ENCODE measurements at places on chromosomes 5 and 9. TPM values are rescaled to one million over a fixed set of nuclear protein-coding genes. Genes with fewer than 3 reads are reported as not detected.

Gene GLDC
- total RNA-seq: 0.65 TPM

GRCh38 chr5:81181576-81182316 lies 51.4 kb upstream of the CKMT2 start:
- H3K4me3 ChIP-seq: no peak overlapping the region
- H3K4me1 ChIP-seq: no peaks in the 10 kb centered on the region
- H3K27ac ChIP-seq: no peak overlapping the region
- DNase-seq: no peak
- H3K27me3 ChIP-seq: no peaks in the 10 kb centered on the region

DNA sequence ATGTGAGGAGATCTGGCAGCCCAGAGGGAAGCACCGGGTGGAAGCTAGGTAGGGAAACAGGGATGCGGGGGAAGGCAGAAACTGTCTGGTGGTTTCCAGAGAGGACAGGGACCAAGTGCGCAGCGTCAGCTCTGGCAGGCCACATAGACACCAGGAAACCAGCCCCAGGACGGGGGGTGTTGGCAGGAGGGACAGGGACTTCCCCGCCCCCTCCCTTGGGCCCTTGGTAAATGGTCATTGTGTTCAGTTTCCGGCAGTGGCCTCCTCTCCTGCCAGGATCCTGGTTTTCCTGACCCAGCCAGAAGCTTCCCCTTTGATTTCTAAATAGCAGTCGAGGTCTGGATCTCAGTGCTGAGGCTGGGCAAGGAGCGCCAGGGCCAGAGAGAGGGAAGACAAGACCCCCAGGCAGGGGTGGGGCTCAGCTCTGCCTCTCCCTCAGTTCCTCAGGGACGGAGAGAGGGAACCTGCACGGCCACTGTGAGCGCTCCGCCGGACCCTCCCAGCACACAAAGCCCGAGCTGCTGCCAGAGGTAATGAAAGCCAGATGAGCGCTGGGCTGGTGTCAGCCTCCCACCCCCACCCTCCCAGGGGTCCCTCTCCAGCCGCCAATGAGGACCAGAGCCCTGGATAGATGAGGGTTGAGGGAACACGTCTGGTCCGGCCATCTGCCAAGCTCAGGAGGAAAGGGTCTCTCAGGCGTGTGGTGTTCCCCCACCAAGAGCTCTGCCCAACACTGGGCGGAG lies 1.8 kb downstream of the RALGDS start:
- H3K4me1 ChIP-seq: peaks cover 93% of the 10 kb centered on the region
- no peak for DNase-seq
- H3K4me3 ChIP-seq: no peak overlapping the region

Gene NUTM2F
- not detected for total RNA-seq

Gene PFN3
- not detected for total RNA-seq

GRCh38 chr5:42887097-42887496 lies 75.4 kb upstream of the SELENOP start:
- no peaks in the 10 kb centered on the region for H3K27me3 ChIP-seq
- no peak overlapping the region for H3K4me3 ChIP-seq
- no peaks in the 10 kb centered on the region for H3K4me1 ChIP-seq
- H3K36me3 ChIP-seq: no peaks in the 10 kb centered on the region

GRCh38 chr9:11577522-11577921 lies 964.7 kb upstream of the PTPRD start:
- no peaks in the 10 kb centered on the region for H3K27me3 ChIP-seq
- no peaks in the 10 kb centered on the region for H3K4me1 ChIP-seq
- no peak overlapping the region for H3K27ac ChIP-seq
- no peaks in the 10 kb centered on the region for H3K36me3 ChIP-seq
- DNase-seq: no peak

Gene IFNA2
- total RNA-seq: not detected

All from T-cell (primary cell).